ENCODE measurements at places on chromosomes 11 and 22. TPM values are rescaled to one million over a fixed set of nuclear protein-coding genes. Genes with fewer than 3 reads are reported as not detected.

Gene RHOD
- total RNA-seq = 67.6 TPM

Gene KCNQ1
- 49.7 TPM for total RNA-seq

Gene SLC29A2
- total RNA-seq = 22.6 TPM

Gene FAM227A
- 0.20 TPM for total RNA-seq

Gene RBMXL2
- total RNA-seq = not detected

Gene IGLL1
- not detected for total RNA-seq

Gene P2RX6
- 1.8 TPM for total RNA-seq

GRCh38 chr11:133202816-133203215 is 329.5 kb downstream of the OPCML start:
- no peak for DNase-seq

- no peak for DNase-seq
These were observed 66.0 kb upstream of the NNMT start for GRCh38 chr11:114230031-114230704.

- no peak for DNase-seq
These were observed 534 bp downstream of the RBFOX2 start for GRCh38 chr22:36027935-36028645.

- no peak for DNase-seq
These were observed 24.5 kb downstream of the MICAL3 start for GRCh38 chr22:17999851-18000250.

- DNase-seq = no peak
These were observed 154.5 kb downstream of the OR4C45 start for GRCh38 chr11:50187220-50187619.

- DNase-seq = no peak
These were observed 91.6 kb upstream of the B3GAT1 start for GRCh38 chr11:134503596-134503995.

DNA sequence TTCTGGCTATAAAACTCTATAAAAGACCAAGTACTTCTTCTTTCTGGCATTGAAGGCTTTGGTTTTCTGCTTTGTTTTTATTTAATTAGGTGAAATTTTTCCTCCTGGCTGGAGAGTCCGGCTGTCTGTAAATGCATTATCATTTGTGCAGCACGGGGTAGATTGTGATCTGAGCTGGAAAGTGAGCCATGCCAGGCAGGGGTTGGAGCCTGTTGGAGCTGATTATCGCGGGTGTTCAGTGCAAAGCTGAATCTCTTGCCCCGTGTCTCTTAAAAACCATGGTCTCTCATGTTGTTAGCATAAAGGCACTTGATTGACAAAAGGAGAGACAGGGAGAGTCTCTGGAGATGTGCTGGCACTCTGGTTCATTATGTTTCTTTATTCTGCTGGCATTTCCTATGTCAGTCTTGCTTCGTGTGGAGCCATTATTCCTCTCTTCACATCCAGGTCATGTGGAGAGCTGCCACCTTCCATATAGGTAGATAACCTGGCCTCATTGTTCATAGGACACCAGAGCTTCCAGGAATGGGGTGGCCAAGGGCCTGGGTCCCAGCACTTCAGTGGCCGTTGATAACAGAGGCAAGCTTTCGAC is 75.2 kb downstream of the LDLRAD3 start:
- DNase-seq = no peak

DNA sequence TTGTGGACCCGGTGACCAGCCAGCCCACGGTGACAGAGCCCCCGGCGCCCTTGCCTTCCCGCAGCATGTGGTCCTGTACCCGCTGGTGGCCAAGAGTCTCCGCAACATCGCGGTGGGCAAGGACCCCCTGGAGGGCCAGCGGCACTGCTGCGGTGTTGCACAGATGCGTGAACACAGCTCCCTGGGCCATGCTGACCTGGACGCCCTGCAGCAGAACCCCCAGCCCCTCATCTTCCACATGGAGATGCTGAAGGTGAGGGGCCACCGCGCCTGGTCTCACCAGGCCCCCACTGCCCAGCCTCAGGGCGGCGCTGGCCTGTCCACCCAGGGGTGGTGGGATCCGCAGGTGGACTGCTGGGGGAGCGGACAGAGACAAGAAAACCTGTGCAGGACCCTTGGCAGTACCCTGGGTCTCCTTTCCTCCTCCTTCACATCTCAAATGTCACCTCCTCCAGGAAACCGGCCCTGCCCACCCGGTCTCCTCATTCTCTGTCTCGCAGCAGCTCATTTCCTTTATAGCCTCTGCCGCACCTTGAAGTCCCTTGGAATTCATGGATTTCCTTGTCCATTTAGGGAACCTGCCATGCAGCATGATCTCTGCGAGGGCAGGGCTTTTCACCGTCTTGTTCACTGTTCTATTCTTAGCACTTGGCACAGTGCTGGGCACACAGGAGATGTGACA is 6.5 kb downstream of the AIP start:
- no peak for DNase-seq

DNA sequence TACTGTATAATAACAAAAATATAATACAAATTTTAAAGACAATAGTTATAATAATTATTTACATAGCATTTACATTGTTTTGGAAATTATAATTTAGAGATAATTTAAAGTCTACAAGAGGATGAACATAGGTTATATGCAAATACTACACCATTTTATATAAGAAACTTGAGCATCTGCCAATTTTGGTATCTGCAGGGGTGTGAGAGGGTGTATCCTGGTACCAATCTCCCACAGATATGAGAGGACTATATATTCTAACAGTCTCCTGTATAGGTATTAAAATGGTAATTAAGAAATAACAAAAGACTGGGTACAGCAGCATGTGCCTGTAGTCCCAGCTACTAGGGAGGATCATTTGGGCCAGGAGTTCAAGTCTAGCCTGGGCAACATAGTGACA is 134.4 kb downstream of the APOL5 start:
- no peak for DNase-seq

GRCh38 chr11:3203221-3204043 is 15.2 kb downstream of the MRGPRG start:
- peak; percentile 41 for DNase-seq
